Umbilical cord (tissue), 2 donors: ENCODE measurements at places on chromosomes 7 and 10.

- DNase-seq = no peak
Observed at GRCh38 chr7:107128748-107129147, 40.1 kb upstream of the HBP1 start.

DNA sequence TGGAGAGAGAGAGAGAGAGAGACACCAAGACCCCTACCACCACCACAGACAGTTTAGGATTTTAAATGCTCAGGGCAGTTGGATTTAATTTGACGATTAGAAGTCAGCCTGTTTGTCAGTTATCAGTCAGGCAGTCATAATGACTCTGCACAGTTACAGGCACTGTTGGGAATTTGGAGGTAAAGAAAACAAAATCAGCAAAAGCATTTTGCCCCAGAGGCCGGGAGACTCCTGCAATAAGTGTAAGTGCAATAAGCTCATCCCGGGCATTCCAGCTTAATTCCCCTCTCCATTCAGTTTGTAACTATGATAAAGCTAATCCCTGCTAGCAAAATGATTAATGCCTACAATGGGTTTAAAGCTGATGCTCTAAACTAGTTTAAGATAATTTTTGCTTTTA lies 13.5 kb downstream of the SEMA3C start:
- no peak for DNase-seq

- no peak for DNase-seq
Observed at GRCh38 chr10:48251525-48252353, 22.8 kb downstream of the FRMPD2 start.

GRCh38 chr7:27605283-27605682 lies 57.4 kb downstream of the HIBADH start:
- no peak for DNase-seq

DNA sequence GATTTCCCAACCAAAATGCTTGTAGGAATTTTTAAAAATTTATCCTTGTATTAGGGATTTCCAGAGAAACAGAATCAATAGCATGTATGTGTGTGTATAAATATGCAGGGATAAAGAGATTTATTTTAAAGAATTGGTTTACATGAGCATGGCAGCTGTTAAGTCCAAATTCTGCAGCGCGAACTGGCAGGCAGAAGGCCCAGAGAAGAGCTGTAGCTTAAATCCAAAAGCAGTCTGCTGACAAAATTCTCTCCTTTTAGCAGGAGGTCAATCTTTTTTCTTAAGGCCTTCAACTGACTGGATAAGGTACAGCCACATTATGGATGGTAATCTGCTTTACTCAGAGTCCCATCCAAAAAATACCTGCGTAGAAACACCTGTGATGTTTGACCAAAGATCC lies 42.0 kb downstream of the PRR15 start:
- peak; percentile 81 for DNase-seq

GRCh38 chr10:102191956-102192355 lies 34.1 kb upstream of the ELOVL3 start:
- DNase-seq = no peak

- DNase-seq = no peak
Observed at GRCh38 chr7:106915873-106916272, 50.8 kb downstream of the PIK3CG start.

DNA sequence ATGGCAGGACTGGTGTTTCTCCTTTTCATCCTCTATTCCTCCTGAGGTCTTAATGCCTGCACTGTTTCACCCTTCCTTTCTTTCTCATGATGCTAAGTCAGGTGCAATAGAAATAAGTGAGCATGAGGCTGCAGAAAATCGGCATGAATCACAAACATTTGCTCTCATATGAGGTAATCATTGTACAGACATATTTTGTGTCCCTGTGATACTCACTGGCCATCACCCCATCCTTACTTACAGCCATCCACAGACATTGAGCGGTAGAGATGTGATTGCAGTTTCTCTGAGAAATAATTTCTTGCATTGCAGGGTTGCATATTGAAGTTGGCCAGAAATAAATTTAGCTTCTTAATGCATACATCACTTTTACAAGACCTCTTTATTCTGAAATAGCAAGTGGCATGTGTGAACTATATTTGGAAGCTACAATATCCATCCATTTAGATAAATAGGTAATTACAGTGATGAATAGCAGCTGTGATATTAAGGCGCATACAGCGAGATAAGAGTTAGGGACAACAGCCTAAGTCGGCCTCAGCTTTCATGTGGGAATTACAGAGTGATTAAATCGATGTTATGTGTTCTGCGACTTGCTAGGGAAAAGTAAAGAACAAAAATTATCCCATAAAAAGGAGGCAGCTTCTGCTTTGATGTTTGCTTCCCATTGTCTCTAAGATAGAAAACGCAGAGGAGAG lies 612.6 kb downstream of the SORCS3 start:
- DNase-seq = no peak

- DNase-seq = no peak
Observed at GRCh38 chr7:52811537-52811936, 223.9 kb upstream of the POM121L12 start.

GRCh38 chr10:36491926-36492325 lies 633.5 kb upstream of the ANKRD30A start:
- no peak for DNase-seq
